Right renal cortex interstitium (tissue), 3 donors: ENCODE measurements at places on chromosomes 16 and 17.

- DNase-seq: no peak
Measured at GRCh38 chr17:67707442-67707841, 10.3 kb upstream of the NOL11 start.

GRCh38 chr17:7885367-7886226, 3.0 kb upstream of the CHD3 start:
- DNase-seq: peak; percentile 68

DNA sequence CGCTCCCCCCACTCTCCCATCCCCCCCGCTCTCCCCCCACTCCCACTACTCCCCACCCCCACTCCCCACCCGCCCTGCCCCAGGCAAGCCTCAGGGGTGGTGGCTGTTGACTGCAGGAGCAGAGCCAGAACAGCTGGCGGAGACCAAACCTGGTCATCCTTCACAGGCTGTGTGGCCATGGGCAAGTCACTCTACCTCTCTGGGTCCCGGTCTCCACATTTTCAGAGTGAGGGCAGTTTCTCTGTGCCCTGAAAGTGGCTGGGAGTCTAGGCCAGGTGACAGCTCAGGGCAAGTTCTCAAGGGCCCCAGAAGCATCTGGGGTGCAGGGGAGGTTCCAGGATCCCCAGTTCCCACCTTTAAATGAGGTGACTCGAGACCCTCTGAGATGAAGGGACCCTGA, 15.1 kb upstream of the BAHCC1 start:
- no peak for DNase-seq

DNA sequence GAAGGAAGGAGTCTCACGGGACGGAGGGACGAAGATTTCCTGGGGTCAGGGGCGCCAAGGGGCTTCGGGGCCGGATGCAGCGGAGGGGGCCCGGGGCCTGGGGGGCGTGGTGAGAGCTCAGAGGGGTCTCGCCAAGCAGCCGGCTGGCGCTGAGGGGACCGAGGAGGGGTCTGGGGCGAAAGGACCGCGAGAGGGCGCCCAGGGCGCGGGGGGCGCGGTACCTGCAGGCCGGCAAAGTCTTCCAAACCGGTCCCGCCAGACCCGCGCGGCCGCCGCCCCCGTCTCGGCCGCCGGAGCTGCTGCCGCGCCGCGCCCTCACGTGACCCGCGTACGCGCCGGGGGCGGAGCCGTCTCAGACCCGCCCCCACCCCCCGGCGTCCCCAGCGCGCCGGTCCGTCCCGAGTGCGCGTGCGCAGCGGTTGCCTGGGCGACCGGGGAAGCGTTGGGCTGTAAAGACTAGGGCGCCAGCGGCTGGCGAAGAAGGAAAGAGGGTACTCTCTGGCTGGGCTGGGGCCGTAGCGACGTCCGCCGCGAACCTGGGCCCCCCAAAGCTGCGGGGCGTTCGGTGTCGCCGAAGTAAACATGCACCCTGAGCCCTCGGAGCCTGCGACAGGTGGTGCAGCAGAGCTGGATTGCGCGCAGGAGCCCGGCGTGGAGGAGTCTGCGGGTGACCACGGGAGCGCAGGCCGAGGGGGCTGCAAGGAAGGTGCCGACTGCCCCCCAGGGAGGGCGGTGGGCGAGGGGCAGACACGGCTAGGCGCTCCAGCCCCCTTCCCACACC, at the start of the genes DNAAF1 and HSDL1:
TSS of gene DNAAF1 (plus strand) at position 450 of the 781 bp plus-strand sequence. CDS start at position 583, 133 bp downstream.
TSS of gene HSDL1 (minus strand) at position 319 of the 781 bp plus-strand sequence. CDS start 13,856 bp downstream, outside the sequence.
- peak; percentile 73 for DNase-seq

- no peak for DNase-seq
Measured at GRCh38 chr17:9095390-9095789, 74.1 kb downstream of the NTN1 start.

GRCh38 chr17:64780096-64781013, 118.2 kb upstream of the SMURF2 start:
- DNase-seq: no peak
